ENCODE measurements at places on chromosomes 1 and 21.

GRCh38 chr1:183048087-183049085, 25.2 kb downstream of the LAMC1 start:
- no peak for DNase-seq

GRCh38 chr1:26790551-26790953, 2.8 kb downstream of the PIGV start:
- no peak for DNase-seq

GRCh38 chr1:200654660-200655059, 15.0 kb downstream of the DDX59 start:
- DNase-seq: no peak

DNA sequence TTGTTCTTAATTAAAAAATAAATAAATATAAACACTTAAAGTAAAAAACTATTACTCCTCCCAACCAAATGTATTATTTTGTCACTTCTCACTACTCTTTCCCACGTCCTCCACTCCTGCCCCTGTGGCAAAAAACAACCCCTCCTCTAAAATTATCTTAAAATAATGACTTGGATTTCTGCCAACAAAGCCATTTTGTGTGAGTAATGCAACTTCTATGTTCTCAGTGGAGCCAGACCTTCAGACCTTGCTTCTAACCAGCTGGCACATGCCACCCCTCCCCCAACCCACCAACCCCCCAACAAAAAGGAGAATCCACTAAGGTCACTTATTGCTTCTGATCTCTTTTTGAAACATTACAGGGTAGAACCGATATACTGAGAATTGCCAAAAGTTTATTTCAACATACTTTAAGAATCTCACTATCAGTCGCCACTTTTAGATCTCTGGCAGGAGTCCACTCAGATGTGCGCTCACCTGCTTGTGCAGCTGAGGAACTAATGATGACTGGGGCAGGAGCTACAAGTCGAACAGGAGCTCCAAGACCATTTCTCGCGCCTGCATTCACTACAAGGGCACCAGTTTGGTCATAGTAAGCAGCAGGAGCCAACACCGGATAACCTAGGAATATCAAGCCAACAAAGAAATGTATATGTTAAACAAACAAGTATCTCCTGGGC, 58.3 kb upstream of the SDC3 start:
- DNase-seq: peak; percentile 85

- no peak for DNase-seq
Observed at GRCh38 chr1:247467129-247467528, 9.2 kb upstream of the OR2B11 start.

GRCh38 chr1:29711582-29712283, 475.4 kb downstream of the PTPRU start:
- DNase-seq: peak; percentile 65

DNA sequence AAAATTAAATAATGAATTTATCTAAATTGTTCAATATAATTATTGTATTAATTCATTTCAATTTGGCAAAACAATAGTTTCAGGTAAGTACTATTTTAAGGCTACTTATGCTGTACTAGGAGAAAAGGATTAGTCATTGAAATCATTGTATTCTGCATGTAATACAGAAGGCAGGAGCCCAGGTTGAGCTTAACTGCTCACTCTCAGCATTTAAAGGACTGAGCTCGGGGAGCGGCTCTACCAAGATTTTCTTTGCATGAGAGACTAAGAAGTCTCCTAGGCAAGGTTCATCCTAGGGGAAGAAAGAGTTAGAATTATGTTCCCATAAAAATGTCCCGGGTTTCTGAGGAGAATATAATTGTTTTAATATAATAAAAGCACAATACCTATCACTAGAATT, 112.5 kb downstream of the CYYR1 start:
- DNase-seq: no peak

DNA sequence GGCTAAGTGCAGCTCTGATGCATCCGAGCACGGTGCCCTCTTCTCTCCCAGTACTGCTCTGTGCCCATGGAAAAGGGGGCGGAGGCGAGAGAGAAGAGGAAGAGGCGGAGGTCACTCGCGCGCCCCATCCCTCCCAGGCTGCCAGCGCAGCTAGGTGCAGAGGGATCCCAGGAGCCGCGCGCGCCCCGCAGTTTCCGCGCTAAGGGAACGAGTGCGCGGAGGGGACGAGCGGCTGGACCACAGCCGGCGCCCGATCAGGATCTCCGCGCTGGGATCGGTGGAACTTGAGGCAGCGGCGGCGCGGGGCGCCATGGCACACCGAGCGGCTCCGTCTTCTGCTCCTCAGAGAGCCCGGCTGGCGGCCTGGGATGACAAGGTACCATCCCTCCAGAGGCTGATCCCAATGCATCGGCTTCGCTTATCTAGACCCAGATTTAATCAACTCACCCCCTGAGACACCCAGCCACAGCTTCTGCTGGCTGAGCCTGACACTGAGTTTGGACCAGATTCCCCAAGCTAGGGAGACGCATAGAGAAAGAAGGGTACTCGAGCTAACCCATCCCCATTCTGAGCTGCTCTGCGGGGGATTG, at the start of gene PTGFR:
Gene PTGFR, plus strand, starts transcription at position 114 of the 590 bp plus-strand sequence. CDS start 1,770 bp downstream, outside the sequence.
- DNase-seq: peak; percentile 49

DNA sequence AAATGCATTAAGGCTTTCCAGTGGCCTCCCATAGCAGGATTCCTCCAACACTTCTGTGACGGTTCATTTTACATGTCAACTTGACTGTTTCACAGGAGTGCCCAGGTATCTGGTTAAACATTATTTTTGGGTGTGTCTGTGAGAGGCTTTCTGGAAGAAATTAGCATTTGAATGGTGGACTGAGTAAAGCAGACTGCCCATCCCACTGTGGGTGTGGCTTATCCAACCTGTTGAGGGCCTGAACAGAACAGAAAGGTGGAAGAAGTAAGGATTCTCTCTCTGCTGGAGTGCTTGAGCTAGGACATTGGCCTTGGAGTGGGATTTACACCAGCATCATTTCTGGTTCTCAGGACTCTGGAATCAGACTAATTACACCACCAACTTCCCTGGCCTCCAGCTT, 85.6 kb downstream of the RGS7 start:
- no peak for DNase-seq

GRCh38 chr1:232622981-232623380, 7.0 kb downstream of the SIPA1L2 start:
- DNase-seq: no peak

DNA sequence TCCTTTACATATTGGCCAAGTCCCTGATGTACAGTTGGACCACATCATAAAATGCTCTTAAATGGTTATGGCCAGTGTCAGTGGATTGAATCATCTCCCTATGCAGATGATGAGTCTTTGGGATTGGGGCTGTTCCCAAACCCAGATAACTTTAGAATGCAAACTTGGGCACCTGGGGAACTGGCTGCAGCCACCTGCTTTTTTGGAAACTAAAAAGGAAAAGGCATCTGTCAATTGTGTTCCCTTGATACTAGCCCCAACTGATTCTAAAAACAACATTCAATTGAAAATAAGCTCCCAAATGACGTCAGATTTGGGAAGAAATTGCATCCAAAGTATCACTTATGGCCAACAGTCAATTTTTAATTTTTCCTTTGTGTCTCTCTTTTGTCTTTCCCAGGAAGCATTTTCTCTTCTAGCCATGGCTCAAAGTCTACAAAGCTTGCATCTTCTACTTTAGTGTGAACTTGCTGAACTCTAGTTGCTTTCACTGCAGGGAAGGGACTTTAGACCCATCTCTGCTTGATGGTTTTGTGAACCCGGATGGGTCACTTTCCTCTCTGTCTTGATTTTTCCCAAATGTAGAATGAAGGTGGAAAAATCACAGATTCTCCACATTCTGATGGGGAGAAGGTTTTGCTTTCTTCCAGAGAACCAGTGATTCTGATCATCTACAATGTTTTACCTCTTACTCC, 402.3 kb upstream of the USP24 start:
- DNase-seq: no peak

Measured in cardiac fibroblast (primary cell).